ENCODE measurements at places on chromosomes 11 and 22.
A peak's percentile ranks its signal among the peaks of the same experiment; 100 is the strongest.

- DNase-seq = no peak
These were observed 12.7 kb downstream of the EIF3F start for GRCh38 chr11:7999795-8000194.

- DNase-seq = no peak
These were observed 77.4 kb downstream of the NAV2 start for GRCh38 chr11:19789835-19790710.

GRCh38 chr11:774873-775592 is 2.3 kb downstream of the GATD1 start:
- peak; percentile 64 for DNase-seq

DNA sequence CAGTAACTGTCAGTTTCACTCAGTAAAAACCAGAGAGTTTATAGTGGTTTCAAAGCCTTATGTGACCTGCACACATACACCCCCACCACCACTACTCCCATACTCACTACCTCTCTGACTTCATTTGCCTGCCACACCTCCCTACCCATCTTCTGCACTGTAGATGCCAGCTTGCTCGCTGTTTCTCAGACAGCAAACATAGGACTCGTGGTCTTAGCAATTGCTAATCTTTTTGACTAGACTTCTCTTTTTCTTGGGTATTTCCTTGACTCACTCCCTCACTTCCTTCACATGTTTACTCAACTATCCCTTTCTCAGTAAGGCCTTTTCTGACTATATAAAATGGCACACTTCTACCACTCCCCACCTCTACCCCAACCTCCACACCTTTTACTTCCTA is 27.8 kb downstream of the CEP295 start:
- DNase-seq = no peak

DNA sequence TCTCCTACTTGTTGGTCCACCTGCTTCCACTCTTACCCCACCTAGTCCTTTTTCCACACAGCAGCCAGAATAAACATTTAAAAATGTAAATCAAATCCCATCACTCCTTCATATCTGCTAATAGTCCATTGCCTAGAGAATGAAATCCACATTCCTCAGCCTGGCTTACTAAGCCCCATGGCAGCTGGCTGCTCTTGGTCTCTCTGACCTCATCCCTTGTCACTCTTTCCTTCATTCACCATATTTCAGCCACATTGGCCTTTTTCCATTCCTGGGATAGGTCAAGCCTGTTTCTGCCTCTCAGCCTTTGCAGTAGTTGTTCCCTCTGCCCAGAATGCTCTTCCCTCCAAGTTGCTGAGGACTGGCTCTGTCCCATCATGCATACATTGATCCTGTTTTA is 512.8 kb downstream of the INSC start:
- peak; percentile 31 for DNase-seq
